ENCODE measurements at places on chromosomes 2 and 18.
A peak's percentile ranks its signal among the peaks of the same experiment; 100 is the strongest.

GRCh38 chr18:1657876-1658275, 753.2 kb downstream of the ADCYAP1 start:
- no peak for DNase-seq

- DNase-seq, result no peak
These were observed 344.9 kb downstream of the DCDC2C start for GRCh38 chr2:4047961-4048891.

GRCh38 chr2:206642075-206643025, at the start of gene FAM237A:
TSS of gene FAM237A (plus strand) at chr2:206642487. CDS start at chr2:206644237, 1,750 bp downstream.
- DNase-seq, result peak; percentile 14

GRCh38 chr2:47554311-47554905, 151.5 kb downstream of the MSH2 start:
- no peak for DNase-seq

GRCh38 chr2:42880738-42881690, 88.6 kb upstream of the HAAO start:
- DNase-seq, result no peak

DNA sequence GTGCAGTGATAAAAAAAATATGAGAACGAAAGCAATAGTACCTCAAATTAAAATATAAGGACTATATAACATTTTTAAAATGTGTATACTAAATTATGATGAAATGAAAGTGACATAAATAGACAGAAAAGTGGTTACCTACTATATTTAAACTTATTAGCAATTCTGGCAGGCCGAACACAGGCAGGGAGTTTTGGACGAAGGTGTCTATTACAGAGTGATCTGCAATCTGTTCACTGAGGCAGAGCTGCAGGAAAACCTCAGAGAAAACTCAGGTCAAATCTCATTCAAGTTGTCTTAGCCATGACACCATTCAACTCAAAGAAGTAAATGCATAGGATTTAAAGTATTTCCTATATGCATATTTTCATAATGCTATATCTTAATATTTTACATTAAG, 274.8 kb upstream of the GULP1 start:
- DNase-seq, result no peak

- no peak for DNase-seq
These were observed 23.5 kb downstream of the MAL start for GRCh38 chr2:95048825-95049682.

DNA sequence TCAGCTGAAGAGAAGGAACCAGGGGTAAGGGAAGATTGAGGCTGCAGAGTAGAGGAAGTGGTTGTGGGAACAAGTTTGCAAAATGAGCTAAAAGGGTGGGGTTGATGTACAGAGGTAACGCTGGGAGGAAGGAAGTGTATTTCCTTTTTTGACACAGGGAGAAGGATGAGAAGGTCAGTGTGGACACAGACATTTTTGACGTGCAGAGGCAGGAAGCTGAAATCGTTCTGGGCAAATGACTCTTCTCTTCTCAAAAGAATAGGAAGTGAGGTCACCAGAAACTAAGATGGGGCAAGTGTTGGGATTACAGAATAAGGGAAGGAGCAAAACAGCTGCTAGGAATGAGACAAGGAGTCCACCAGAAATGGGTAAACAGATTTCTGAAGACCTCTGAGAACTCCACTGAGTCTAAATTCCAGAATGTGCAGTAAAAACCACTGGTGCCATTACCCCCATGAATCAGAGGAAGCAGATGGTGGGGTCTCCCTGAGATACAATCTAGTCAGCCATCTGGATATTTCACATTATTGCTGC, 20.0 kb upstream of the RNF149 start:
- DNase-seq, result no peak

- no peak for DNase-seq
These were observed 29.2 kb upstream of the HPCAL1 start for GRCh38 chr2:10273215-10274175.

- DNase-seq, result no peak
These were observed 48.6 kb downstream of the CYB5A start for GRCh38 chr18:74243127-74243526.

- no peak for DNase-seq
These were observed 644.4 kb downstream of the PLCL1 start for GRCh38 chr2:198448789-198449188.

GRCh38 chr2:103161456-103162289, 399.8 kb downstream of the TMEM182 start:
- no peak for DNase-seq

- DNase-seq, result no peak
These were observed 191.0 kb downstream of the HNMT start for GRCh38 chr2:138155304-138155703.

- DNase-seq, result no peak
These were observed 99.0 kb downstream of the L3MBTL4 start for GRCh38 chr18:6315517-6316331.

- no peak for DNase-seq
These were observed 48.1 kb downstream of the EVA1A start for GRCh38 chr2:75512455-75513212.

- DNase-seq, result no peak
These were observed 20.2 kb upstream of the TNS1 start for GRCh38 chr2:218022851-218023530.

DNA sequence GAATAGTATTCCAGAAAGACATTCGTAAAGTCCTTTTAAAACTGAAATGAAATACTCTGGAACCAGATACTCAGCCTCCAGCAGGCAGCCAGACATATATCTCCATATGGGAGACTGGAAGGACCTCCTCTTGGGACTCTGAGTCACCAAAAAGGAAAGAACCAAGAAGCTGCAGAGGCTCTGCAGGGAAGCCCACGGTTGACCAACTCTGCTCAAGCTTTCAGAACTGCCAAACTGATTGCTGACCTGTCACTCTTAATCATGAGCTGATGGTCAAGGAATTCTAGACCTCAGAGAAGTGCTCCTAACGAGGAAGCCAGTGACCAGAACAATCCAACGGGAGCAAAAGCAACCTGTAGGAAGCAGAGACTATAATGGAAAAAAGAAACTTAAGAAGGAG, 434.7 kb downstream of the EIPR1 start:
- DNase-seq, result no peak

GRCh38 chr18:69996951-69997798, 49.5 kb upstream of the CD226 start:
- no peak for DNase-seq

DNA sequence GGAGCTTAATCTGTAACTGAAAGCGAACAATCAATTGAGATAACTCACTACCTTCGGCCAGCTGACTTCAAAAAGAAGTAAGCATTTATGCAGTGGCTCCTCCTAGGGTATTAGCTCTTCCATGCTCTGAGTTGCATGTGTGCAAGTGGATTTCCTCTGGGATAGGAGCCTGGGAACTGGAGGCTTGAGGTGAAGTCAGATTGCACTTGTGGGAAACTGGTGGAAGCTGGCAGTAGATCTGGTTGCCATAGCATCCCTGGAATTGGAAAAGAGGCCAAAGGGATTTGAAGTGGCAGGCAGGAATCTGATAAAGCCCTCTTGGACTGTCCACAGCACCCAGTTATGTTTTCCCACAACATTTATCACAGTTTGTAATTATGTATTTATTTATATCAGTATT, 50.6 kb upstream of the FMNL2 start:
- DNase-seq, result no peak

DNA sequence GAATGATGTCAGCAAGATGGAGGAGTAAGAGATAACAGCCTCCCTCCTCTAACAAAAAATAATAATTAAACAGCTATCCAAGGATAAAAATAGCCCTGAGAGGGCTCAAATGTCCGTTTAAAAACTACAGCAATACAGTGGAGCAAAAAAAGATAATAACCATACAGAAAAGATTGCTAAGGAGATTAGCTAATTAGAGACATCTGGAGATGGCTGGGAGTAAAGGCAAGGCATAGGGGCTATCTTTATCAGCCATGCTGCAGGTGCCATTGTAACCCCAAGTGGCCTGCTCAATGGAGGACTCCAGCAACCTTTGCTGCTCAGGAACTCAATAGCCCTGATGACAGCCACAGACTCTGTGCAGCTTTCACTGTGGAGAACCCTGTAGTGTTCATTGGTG, 42.7 kb downstream of the MDH1 start:
- no peak for DNase-seq

GRCh38 chr2:40394597-40394996, 57.3 kb downstream of the SLC8A1 start:
- no peak for DNase-seq

DNA sequence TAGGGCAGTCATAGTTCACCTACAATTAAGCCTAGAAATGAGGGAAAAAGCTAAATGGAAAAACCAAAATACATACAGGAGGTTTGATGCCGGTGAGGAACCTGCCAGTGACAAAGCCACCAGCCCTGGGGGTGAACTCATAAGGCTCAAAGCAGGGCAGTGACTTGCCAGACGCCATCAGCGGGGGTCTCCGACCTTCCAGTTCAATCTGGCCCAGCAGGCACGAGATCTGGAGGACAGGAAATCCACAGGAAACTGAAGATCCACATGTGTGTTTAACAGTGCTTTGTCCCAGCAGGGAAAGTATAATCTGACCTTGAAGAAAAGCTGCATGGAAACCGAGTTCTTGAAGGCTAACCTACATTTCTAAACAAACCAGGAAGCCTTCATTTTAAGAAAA, 60.1 kb downstream of the POLR1A start:
- no peak for DNase-seq
